ENCODE measurements at places on chromosomes 12 and 14.
A peak's percentile ranks its signal among the peaks of the same experiment; 100 is the strongest.

- no peak for DNase-seq
These were observed 273.9 kb downstream of the BTG1 start for GRCh38 chr12:91871751-91872150.

GRCh38 chr14:32625211-32625610, 296.1 kb downstream of the AKAP6 start:
- no peak for DNase-seq

DNA sequence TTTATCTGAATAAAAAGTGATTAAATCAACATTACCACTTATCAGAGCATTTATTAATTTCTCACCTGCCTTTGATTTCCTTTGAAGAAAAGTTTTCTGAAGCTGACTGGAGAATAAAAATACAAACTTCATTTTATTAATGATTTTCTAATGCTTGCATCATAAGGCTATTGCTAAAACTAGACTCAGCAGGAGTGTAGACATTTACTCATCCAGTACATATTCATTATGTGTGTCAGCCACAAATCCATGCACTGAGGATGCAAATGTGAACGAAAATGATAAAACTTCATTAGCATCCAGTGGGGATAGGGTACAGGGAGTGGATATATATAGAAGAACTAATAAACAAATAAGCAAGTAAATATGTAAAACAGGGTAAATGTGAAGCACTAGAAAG, 74.6 kb downstream of the SLCO1B3 start:
- no peak for DNase-seq

DNA sequence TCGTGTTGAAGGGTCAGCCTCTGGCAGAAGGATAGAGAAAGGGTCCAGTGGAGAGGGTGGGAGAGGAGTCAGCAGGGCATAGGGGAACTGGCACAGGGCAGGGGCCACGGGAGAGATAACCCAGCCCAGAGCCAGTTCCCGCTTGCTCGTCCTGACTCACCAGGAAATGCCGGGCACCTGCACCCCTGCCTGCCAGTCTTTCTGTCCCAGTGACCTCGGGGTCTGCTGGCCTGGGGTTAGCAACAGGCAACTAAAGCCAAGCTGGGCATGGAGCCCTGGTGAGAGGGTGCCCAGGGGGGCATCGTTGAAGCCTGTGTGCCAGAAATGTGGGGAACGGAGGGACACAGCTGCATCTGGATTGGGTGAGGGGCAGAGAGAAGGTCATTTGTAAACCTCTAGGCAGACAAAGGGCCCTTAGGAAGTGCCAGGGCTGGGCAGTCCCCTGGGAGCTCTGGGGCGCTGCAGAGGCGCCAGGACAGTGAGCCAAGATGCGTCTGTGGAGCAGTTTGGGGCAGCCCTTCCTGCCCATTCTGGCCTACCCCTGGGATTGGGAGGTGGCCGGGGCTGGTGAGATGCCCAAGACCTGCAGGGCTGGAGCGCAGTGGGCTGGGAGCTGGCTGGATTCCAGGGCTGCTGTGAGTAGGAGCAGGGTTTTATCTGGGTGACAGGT, 5.5 kb downstream of the TNFAIP2 start:
- peak; percentile 55 for DNase-seq

GRCh38 chr14:90514566-90514965, 117.7 kb downstream of the CALM1 start:
- DNase-seq, result no peak

DNA sequence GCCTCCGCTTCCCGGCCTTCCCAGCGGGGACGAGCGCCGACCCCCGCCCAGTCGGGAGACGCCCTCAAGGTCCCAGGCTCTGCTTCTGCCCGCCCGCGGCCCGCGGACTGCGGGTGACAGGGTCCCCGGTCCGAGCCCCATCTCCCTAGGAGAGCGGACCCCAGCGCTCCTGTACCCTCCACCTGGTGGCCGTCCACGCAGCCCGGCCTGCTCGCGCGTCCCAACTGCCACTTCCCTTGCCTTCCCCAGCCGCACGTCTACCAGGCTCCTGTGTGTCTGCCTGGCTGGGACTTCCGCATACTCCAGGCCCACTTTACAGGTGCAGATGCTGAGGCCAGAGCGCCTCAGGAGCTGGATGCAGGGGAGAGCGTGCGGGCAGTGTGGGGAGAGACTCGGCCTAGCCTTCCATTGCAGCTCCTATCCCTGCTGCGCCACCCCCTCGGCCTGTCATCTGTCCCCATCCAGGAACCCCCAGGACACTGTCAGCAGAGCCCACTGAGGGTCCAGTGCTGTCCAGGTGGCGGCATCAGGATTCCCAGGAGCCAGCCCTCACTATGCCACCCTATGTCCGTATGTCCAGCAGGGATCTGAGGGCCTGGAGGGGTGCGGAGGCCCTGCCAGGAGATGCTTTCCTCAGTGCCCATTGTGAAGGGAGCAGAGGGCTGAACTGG, 8.0 kb upstream of the ANKRD9 start:
- DNase-seq, result no peak

DNA sequence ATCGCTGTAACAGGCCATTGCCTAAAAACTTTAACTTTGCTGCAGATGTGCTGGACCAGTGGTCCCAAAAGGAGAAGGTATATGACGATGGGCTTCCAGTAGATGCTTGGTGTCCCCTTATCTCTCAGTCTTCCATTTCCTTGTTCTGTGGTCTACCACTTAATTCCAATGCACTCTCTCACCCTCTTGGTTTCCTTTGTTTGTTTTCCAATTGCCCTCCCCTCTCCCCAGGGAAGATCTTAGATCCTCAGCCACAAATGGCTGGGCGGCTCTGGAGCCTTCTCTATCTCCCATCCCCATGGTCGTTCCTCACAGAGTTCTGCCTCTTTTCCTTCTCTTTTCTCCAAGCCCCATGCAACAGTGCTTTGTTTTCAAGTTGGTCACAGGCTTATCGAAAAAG, 584 bp downstream of the ACSM4 start:
- no peak for DNase-seq

- DNase-seq, result no peak
These were observed 55.8 kb upstream of the CCDC175 start for GRCh38 chr14:59632381-59632780.

GRCh38 chr12:13670285-13670866, 311.0 kb downstream of the GRIN2B start:
- no peak for DNase-seq

- DNase-seq, result no peak
These were observed 180.9 kb downstream of the SRGAP1 start for GRCh38 chr12:64025174-64025958.

DNA sequence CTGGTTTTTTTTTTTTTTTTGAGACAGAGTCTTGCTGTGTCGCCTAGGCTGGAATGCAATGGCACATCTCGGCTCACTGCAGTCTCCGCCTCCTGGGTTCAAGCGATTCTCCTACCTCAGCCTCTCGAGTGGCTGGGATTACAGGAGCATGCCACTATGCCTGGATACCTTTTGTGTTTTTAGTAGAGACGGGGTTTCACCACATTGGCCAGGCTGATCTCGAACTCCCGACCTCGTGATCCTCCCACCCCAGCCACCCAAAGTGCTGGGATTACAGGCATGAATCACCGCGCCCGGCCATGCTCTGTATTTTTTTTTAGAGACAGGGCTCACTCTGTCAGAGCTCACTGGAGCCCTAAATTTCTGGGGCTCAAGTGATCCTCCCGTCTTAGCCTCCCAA, 32.6 kb downstream of the VRTN start:
- no peak for DNase-seq

GRCh38 chr12:50742776-50743175, 21.1 kb upstream of the ATF1 start:
- no peak for DNase-seq
